ENCODE measurements at places on chromosomes 3 and 15. TPM values are rescaled to one million over a fixed set of nuclear protein-coding genes. Genes with fewer than 3 reads are reported as not detected.

- no peak for DNase-seq
Observed at GRCh38 chr3:179299316-179299715, 23.5 kb upstream of the ZNF639 start.

GRCh38 chr3:156360963-156361362, 194.0 kb downstream of the SSR3 start:
- no peak for DNase-seq

DNA sequence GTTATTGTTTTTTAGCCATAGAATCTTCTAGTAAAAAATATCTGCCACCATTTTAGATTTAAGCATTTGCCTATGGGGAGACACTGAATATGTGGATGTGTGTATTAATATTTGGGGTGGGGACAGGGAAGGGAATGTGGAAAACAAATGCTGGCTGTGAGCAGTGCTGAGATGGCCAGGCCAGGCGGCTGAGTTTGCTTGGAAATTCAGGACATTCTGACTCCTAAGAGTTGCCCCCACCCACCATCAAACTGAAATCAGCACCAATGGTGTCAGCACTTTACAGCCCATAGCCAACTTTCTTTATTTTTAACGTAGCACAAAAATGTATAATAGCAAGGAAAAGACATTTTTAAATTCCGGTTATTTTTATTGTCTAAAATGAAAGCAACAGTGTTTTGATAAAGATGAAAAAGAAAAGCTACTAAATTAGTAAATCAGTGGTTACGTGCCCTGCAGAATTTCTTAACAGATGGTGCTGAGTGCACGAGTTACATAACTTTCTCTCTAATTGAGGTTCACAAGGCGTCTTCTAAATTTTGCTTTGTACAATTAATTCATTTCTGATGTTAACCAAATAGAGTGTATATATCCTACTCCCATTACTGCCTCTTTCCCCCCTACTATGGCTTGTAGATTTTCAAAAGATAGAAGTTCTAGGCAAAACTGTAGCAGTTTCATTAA, 34.0 kb downstream of the B3GALNT1 start:
- DNase-seq = no peak

DNA sequence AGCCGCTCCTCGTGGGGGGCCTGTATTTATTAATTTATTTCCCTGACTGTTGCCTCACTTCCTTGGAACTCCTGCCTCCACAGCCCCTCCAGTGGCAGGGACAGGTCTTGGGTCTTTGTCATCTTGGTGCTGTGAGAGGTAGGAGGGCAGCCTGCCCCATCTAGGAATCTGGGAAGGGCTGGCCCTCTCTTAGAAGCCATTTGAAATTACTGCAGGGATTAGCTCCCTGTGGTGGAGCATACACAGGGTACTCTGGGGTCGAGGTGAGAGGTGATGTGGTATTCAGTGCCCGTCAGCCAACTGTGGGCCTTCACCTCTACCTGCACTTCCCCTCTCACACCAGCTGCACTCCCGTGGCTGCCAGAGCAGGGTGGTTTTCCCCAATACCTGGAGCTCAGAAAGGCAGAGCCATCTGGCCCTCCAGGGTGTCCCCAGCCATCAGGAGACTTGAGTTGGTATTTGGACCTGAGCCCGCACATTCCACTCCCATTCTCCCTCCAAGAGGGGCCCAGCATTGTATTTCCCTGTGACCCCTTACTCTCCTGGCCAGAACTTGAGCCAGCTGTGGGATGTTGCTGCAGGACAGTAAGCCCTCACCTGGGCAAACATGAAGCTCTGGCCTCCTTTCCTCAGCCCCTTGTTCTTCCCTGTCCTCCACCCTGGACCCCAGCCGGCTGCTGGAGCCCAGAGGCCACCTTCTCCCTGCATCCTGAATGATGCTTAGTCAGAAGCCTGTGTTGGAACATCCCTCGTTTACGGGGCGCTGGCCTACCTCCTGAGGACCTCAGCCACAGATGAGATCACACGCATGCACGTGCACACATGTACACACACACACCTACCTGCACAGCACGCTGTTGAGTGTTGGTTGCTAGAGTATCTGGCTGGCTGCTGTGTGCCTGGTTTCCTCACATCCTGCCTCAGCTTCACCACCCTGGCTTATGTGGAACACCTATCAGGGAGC, 2.0 kb upstream of the JMJD7 start:
- DNase-seq = no peak

GRCh38 chr3:28139288-28139687, 102.1 kb upstream of the CMC1 start:
- no peak for DNase-seq

DNA sequence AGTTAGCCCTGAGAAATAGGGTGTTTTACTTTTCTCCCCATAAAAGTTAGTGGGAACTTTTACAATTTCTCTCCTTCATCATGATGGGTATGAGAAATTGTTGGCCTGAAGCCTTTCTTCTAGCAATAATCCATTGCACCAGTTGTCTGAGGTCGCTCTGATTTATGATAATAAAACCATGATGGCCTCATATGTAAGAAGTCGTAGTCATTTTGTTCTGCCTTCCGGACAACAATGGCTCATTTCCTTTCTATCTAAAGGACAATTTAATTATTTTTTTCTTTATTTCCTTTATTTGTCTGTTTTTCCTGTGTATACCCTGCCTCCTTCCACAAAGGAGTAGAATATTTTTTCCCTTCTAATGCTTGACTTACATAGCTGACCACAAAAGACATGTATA, 31.6 kb upstream of the GNB4 start:
- no peak for DNase-seq

GRCh38 chr3:196179380-196180308, 31.6 kb downstream of the ZDHHC19 start:
- DNase-seq = no peak

ROPN1 gene
- not detected for total RNA-seq

ZNF80 gene
- total RNA-seq = not detected

All from upper lobe of right lung (tissue), 1 donor.